Spinal cord (tissue), 10 donors: ENCODE measurements at places on chromosomes 1 and 21. TPM values are rescaled to one million over a fixed set of nuclear protein-coding genes. Genes with fewer than 3 reads are reported as not detected.

The TNFSF4 gene
- total RNA-seq: 2.7 TPM

The S100A4 gene
- total RNA-seq: 38.2 TPM

The SYPL2 gene
- 0.72 TPM for total RNA-seq

The P3H1 gene
- 70.0 TPM for total RNA-seq

The BLACAT1 gene
- total RNA-seq: 0.89 TPM

The NFASC gene
- total RNA-seq: 88.2 TPM

The KRTAP12-1 gene
- not detected for total RNA-seq

The ATP1A4 gene
- 0.50 TPM for total RNA-seq

The SLC44A3 gene
- total RNA-seq: 8.3 TPM

The TDRD5 gene
- total RNA-seq: 3.9 TPM

The CSMD2 gene
- total RNA-seq: 19.4 TPM
